ENCODE measurements at places on chromosomes 5 and 9. TPM values are rescaled to one million over a fixed set of nuclear protein-coding genes. Genes with fewer than 3 reads are reported as not detected.

DNA sequence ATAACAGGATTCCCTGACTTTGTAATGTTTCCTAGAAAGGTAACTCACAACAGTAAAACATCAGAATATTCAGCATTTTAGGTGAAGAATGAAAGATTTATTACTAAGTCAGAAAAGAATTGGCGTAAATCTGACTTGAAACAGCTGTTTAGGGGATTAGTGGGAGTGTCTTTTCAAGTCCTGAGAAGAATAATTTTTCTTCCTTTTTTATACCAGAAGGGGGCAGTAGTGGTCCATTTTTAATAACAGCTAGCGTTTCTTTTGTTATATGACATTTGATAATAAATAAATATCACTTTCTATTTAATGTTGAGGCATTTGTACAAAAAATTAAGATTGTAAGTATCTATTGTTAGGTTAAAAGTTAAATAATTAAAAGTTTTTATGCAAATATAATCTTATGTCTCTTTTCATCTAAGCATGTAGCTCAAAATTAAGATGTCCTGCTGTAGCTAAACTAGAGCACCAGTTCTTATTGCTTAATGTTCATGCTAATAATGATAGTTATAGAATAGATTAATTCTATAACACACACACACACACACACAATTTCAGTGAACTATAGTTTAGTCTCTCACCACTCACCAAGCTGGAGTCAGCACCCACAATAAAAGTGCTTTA is 258.7 kb upstream of the ARRDC3 start:
- no peak for ATAC-seq

GRCh38 chr9:131432050-131432449 is 38.2 kb downstream of the PRRC2B start:
- no peak for ATAC-seq

DNA sequence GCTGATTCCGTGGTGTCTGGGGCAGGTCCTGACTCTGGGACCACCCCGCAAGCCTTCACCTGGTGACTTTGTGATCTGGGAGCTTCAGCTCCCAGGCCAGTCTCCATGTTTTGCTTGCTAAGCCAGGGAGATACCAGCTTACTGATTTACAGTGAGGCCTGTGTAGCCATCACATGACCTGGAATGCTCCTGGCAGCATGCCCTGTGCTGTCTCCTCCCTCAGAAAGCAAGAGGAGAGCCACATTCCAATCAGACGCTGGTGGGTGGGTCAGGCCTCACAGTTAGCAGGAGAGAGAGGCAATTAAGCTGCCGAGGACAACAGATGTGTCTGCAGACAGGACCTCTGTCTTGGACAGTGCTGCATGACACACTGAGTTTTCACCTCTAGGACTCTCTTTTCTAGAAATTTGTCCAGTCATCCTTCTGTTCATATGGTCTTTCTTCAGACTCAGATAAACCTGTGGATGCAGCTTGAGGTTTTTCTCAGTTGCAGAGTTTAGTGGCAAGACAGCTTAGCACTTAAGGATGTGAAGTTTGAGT is 24.4 kb upstream of the GRPEL2 start:
- ATAC-seq = no peak

DNA sequence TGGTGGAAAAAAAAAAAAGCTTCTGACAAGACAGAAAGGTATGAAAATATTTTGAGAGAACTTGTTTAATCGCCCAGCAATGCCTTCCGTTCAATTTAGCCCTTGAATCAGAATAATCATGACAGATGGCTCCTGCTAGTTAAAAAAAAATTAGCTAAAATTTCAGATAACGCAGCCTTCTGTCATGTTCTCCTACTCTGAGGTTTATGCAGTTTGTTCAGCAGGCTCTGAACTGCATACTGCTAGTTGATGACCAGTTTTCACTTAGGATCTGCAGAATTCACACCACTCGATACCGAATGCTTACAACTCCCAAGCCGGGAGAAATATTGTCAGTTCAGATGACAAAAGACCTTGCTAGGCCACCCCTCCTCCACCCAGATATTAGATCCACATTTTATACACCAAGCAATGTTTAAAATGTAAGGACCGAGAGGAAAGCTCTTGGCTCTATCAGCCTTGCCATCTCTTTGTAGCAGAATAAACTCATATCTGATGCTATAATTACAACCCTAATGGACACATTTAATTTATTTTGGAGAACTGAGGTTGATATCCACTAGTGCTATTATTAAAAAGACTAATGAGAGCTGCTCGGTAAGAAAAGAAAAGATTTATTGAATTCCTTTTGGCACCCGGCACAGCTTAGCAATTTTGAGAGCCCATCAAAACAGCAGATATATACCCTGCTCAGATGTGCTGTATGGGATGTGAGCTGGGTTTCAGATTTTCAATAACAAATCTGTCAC is 322.8 kb downstream of the GLIS3 start:
- ATAC-seq = no peak

- ATAC-seq = no peak
These were observed 246.4 kb downstream of the ACTL7B start for GRCh38 chr9:108609227-108609896.

- no peak for ATAC-seq
These were observed 80.4 kb downstream of the LRSAM1 start for GRCh38 chr9:127531676-127532075.

- ATAC-seq = no peak
These were observed 267.1 kb upstream of the WWC1 start for GRCh38 chr5:168024306-168024705.

GRCh38 chr5:15558240-15558639 is 58.3 kb downstream of the FBXL7 start:
- no peak for ATAC-seq

DNA sequence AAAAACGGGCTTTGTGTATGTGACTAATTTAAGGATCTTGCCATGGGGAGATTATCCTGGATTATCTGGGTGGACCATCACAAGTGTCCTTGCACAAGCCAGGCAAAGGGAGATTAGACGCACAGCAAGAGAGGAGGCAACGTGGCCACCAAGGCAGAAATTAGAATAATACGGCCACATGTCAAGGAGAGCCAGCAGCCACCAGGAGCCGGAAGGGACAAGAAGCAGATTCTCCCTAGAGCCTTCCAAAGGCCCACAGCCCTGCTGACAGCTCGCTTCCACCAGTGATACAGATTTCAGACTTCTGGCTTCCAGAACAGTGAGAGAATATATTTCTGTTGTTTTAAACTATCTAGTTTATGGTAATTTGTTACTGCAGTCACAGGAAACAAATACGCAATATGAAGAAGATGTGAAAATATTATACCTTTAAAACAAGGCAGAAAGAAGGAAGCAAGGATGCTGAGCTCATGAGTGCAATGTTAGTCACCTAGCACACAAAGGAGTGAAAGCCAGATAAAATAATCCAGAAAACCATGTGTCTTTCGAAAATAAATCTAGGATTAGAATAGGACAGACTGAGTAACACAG is 28.7 kb upstream of the F2RL1 start:
- peak; percentile 62 for ATAC-seq

Gene MEGF10
- total RNA-seq = not detected

DNA sequence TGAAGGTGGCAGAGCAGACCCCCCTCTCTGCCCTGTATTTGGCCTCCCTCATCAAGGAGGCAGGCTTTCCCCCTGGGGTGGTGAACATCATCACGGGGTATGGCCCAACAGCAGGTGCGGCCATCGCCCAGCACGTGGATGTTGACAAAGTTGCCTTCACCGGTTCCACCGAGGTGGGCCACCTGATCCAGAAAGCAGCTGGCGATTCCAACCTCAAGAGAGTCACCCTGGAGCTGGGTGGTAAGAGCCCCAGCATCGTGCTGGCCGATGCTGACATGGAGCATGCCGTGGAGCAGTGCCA is 3.8 kb downstream of the ALDH1B1 start:
- no peak for ATAC-seq

- ATAC-seq = no peak
These were observed 113.8 kb downstream of the ZNF462 start for GRCh38 chr9:106976772-106977171.

DNA sequence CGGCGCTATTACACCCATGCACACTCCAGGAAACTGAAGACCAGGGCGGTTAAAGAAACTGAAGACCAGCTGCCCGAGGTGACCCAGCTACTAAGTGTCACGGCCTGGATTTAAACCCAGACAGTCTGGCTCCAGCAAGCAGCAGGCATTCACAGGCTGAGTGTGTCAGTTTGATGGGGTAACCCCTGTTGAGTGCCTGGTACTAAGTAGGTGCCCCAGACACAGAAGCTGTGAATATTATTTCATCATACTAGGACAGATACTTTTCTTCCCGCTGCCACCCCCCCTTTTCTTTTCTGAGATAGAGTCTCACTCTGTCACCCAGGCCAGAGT is 7.3 kb downstream of the ENG start:
- no peak for ATAC-seq

DNA sequence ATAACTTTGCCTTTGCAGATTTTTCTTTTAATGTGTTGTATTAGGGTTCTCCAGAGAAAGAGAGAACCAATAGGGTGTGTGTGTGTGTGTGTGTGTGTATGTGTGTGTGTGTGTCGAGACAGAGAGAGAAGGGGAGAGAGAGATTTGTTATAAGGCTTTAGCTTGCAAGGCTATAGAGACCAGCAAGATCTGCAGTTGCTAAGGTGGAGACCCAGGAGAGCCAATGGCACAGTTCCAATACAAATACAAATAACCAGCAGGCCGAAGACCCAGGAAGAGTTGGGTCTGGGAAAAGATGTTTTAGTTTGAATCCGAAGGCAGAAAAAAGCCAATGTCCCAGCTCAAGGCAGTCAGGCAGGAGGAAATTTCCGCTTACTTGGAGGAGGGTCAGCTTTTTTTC is 23.0 kb downstream of the TMOD1 start:
- no peak for ATAC-seq

Gene FOXD4L5
- 0.13 TPM for total RNA-seq

- ATAC-seq = no peak
These were observed 263.6 kb upstream of the PCSK5 start for GRCh38 chr9:75626860-75627259.

All from activated T-helper 17 cell treated with anti-CD3 and anti-CD28 coated beads, Interleukin-2, amount 50 U/mL, for 72 hours (primary cell).